ENCODE measurements at places on chromosomes 16 and 17. TPM values are rescaled to one million over a fixed set of nuclear protein-coding genes. Genes with fewer than 3 reads are reported as not detected.

CA10 gene
- total RNA-seq: 0.32 TPM

TAT gene
- 0.66 TPM for total RNA-seq

MAP2K4 gene
- total RNA-seq: 24.8 TPM

TBC1D26 gene
- total RNA-seq: 3.6 TPM

TBC1D28 gene
- 0.09 TPM for total RNA-seq

CACNG4 gene
- 2.3 TPM for total RNA-seq

MEIOC gene
- total RNA-seq: 8.3 TPM

GRCh38 chr17:36545077-36545464, 352 bp downstream of the GGNBP2 start:
- peaks cover 3% of the 10 kb centered on the region for H3K36me3 ChIP-seq
- H3K27ac ChIP-seq: no peak overlapping the region
- H3K27me3 ChIP-seq: no peaks in the 10 kb centered on the region
- DNase-seq: no peak
- H3K4me3 ChIP-seq: peak overlapping the region; percentile 98

DNA sequence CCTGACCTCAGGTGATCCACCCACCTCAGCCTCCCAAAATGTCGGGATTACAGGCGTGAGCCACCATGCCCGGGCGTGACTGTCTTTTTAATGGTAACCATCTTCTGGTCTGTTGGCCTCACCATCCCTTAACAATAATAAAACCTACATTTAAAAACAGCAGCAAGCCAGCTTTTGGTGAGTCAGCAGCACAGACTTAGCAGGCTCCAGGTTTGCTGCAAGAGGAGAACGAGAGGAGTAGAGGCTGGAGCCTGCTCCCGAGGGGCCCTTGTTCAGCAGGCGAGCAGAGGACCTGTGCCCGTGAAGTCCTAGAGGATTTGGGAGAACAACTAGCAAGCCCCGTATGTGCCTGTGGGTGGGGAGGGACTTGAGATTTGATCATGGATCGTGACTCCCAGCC, 35.7 kb downstream of the MYH13 start:
- no peak for DNase-seq
- H3K4me1 ChIP-seq: peaks cover 19% of the 10 kb centered on the region
- no peaks in the 10 kb centered on the region for H3K36me3 ChIP-seq
- no peaks in the 10 kb centered on the region for H3K27me3 ChIP-seq
- no peak overlapping the region for H3K27ac ChIP-seq
- H3K4me3 ChIP-seq: no peak overlapping the region

- H3K27ac ChIP-seq: no peak overlapping the region
- DNase-seq: no peak
- no peaks in the 10 kb centered on the region for H3K27me3 ChIP-seq
These were observed 7.8 kb downstream of the GABARAPL2 start for GRCh38 chr16:75573955-75574354.

- no peak for DNase-seq
- H3K36me3 ChIP-seq: no peaks in the 10 kb centered on the region
- H3K4me3 ChIP-seq: peak overlapping the region; percentile 96
These were observed 1.0 kb downstream of the RSPRY1 start for GRCh38 chr16:57186872-57187854.

DNA sequence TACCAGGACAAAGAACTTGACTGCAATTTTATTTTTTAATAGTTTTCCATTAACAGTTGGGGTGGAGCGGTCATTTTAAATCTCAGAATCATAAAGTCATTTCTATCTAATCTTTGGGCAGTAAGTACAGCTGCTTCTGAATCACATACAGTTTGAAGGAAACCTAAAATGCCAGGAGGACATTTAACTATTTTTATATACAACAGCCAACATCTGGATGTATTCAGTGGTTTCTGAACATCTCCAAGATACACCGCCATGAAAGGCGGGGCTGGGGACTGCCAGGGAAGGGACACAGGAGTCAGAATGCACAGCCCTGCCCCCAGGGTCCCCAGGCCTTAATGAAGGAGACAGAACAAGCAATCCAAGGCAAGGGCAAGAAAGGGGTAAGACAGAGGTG, 392.3 kb downstream of the SLC39A11 start:
- no peaks in the 10 kb centered on the region for H3K4me1 ChIP-seq
- no peak for DNase-seq
- H3K4me3 ChIP-seq: no peak overlapping the region

DNA sequence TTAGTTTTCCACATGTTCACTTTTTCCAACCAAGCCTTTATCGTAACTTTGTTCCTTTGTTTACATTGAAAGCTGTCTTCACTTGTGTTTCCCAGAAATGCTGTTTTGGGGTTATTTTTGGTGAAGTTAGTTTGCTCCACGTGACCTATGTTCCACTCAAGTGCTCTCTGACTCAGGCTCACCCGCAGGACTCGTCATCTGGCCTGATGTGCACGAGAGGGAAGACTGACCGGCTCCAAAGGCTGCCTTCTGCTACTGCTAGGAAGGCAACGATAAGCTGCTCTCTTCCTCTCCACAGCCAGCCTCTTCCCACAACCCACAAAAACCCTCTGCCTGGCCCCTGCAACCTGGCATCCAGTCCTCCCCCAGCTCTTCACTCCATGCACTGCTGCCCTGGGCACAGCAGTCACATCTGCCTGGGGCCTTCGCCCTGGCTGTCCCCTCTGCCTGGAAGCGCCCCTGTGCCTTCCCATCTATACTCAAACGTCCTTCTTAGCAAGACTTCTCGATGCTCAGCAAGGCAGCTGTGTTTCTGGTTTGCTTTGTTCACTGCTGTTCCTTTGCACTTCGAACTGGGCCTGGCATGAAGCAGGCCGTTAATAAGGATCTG, 28.0 kb downstream of the ZCCHC14 start:
- peak overlapping the region; percentile 94 for H3K27ac ChIP-seq
- H3K4me3 ChIP-seq: no peak overlapping the region
- H3K36me3 ChIP-seq: 0 out of 2 replicates have a peak, but pooled peaks cover 5% of the 10 kb centered on the region
- H3K27me3 ChIP-seq: no peaks in the 10 kb centered on the region
- H3K4me1 ChIP-seq: peaks cover 33% of the 10 kb centered on the region

GRCh38 chr16:3980253-3981111, 100.0 kb upstream of the CREBBP start:
- no peak for DNase-seq
- H3K4me1 ChIP-seq: peaks cover 8% of the 10 kb centered on the region
- no peak overlapping the region for H3K4me3 ChIP-seq

DNA sequence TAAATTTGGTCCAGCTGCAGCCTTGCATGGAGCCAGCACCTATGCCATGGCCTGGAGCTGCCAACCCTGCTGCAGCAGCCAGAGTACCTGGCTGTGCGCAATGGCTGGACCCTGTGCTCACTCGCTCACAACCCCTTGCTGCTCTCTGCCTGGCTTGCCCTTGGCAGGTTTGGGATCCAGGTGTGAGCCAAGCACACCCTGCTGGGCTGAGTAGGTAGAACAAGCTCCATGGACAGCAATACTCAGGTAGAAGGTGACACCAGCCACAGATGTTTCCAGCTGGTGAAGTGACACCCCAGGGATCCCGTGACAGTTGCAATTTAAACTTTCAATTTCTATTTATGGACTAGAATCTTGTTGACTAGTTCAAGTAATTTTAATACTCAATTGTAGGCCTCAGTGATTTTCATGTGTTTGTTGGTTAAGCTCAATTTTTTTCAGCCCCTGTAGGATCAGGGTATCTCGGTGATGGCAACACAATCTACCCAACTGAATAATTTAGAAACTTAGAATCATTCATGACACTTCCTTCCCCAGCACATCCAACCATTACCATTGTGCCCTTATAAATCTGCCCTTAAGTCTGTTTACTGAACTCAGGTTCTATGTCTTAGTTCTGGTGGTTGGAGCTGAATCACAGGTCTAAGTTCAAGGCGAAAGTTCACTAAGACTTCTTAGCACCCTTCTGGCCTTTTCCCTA, 480.0 kb downstream of the PMP22 start:
- no peak overlapping the region for H3K27ac ChIP-seq
- no peaks in the 10 kb centered on the region for H3K27me3 ChIP-seq
- no peak overlapping the region for H3K4me3 ChIP-seq
- no peaks in the 10 kb centered on the region for H3K36me3 ChIP-seq

- H3K36me3 ChIP-seq: no peaks in the 10 kb centered on the region
- H3K27me3 ChIP-seq: no peaks in the 10 kb centered on the region
- H3K27ac ChIP-seq: 0 out of 2 replicates have a peak overlapping the region, but pooled peaks have one; percentile 1
These were observed 129.1 kb downstream of the CLEC16A start for GRCh38 chr16:11073407-11073999.

- no peak overlapping the region for H3K27ac ChIP-seq
- H3K4me1 ChIP-seq: peaks cover 4% of the 10 kb centered on the region
- peaks cover 41% of the 10 kb centered on the region for H3K27me3 ChIP-seq
- no peak for DNase-seq
- no peak overlapping the region for H3K4me3 ChIP-seq
These were observed 389.8 kb downstream of the SEC14L1 start for GRCh38 chr17:77530591-77530990.

DNA sequence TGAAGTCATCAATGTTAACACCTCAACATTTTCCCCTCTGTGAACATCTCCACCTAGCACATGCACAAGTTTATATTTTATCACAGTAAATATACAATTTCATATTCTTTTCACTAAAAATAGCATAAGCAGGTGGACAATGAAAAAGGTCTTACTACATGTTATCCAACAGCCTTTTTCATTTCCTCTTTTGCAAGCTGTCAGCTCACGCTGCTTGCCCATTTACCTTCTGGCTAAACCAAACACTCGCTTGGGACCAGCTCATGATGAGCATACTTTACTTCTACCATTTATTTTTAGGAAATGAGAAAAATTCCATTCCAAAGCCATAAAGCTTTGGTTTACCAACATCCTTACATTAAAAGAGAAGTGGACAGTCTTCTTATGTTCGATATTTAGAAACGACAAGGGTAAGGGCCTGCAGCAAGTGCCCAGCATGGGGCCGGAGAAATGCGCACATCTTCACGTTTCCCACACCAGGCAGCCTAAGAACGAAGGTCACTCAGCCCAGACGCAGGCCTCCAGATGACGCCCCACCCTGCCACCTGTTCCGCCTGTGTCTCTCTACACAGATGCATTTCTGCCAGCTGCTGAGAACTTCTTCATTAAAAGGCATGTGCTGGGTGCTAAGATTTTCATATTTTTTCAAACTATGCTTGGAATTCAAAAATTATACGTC, 13.9 kb downstream of the SNN start:
- H3K36me3 ChIP-seq: peaks cover 35% of the 10 kb centered on the region
- no peak overlapping the region for H3K4me3 ChIP-seq
- H3K27me3 ChIP-seq: no peaks in the 10 kb centered on the region
- no peak for DNase-seq
- H3K27ac ChIP-seq: no peak overlapping the region

DNA sequence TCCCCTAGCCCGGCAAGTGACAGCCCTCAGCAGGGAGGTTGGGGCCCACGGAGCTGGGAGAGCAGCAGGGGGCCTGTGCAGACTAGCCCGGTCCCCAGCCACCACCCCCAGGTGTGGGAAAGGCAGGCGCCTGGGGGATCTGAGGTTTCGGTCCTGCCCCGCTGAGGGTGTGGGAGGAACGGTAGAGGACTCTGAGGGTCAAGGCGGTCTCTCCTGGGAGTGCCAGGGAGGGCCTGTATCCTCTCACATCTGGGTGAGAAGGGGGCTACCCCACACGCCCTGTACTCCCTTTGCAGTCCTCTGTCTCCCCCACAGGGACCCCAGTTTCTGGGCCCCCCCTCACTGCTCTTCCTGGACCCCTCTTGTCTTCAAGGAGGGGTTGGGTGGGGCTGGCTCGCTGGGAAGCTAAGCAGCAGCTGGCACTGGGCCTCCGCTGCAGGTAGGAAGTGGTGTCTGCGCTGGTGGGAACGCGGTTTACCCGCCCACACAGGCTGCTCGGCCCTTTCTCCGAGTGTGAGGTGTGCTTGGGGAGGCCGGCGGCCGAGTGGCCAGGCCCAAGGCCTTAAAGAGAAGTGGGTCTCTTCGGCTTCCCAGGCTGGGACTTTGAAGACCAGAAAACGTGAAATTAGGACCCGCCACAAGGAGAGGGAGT, 15.4 kb downstream of the CD7 start:
- no peaks in the 10 kb centered on the region for H3K36me3 ChIP-seq
- H3K4me3 ChIP-seq: no peak overlapping the region
- H3K27ac ChIP-seq: no peak overlapping the region
- DNase-seq: no peak

DNA sequence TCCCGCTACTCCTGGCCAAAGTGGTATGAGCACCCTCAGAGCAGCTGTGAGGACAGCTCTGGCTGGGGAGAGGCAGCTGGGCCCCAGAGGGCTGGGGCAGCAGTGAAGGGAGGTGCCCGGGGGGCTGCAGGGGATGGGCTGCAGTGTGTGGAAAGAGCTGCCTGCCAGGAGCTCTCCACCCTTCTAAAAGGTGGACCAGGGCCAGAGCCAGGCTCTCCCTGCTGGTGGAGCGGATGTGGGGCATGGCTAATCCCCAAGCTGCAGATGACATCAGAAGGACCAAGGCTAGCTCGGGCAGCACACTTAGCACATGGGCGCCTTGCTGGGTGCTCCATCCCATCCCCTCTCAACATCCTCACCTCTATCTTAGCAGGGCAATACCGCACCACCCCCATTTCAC, 103.1 kb downstream of the SDK2 start:
- no peak for DNase-seq
- no peak overlapping the region for H3K4me3 ChIP-seq
- H3K4me1 ChIP-seq: peaks cover 46% of the 10 kb centered on the region
- no peaks in the 10 kb centered on the region for H3K36me3 ChIP-seq

DNA sequence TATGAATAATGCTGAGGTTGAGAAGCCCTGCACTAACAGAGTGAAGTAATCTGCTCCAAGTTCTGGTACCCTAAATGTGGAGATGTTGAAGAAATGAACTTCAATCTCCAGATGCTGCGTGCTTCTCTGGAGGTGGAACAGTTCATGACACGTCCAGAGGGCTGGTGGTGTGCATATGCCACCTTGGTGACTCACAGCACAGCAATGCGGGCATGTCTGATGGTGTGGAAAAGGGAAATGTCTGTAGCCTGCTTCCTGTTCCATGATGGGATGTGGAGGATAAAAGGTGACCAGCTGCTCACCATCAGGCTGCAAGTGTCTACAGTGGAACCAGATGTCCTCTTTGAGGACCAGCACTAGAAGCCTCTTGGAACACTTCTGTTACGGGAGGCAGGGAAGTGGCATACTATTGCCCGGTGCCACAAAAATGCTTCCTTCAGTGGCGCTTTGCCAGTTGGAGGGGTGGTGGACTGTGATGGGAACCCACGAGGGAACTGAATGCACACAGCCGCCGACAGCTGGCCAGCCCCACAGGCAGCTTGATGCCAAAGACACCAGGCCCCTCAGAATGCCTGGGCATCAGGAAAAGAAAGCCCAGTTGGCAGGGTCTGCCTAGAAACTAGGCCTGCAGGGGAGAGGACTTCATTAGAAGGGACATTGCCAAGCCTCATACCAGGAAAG, 19.9 kb downstream of the SNX11 start:
- no peak overlapping the region for H3K27ac ChIP-seq
- H3K4me1 ChIP-seq: peaks cover 6% of the 10 kb centered on the region
- H3K27me3 ChIP-seq: no peaks in the 10 kb centered on the region
- H3K36me3 ChIP-seq: peaks cover 6% of the 10 kb centered on the region
- H3K4me3 ChIP-seq: no peak overlapping the region
- DNase-seq: no peak

GRCh38 chr17:42781639-42782165, 1.3 kb downstream of the WNK4 start:
- DNase-seq: no peak
- H3K27ac ChIP-seq: no peak overlapping the region
- H3K4me3 ChIP-seq: peak overlapping the region; percentile 70
- peaks cover 14% of the 10 kb centered on the region for H3K36me3 ChIP-seq

- H3K27me3 ChIP-seq: no peaks in the 10 kb centered on the region
- peaks cover 10% of the 10 kb centered on the region for H3K36me3 ChIP-seq
- H3K4me3 ChIP-seq: no peak overlapping the region
- no peak for DNase-seq
These were observed 35.6 kb downstream of the ELAC2 start for GRCh38 chr17:12982224-12982623.

- DNase-seq: no peak
- peaks cover 5% of the 10 kb centered on the region for H3K27me3 ChIP-seq
- no peak overlapping the region for H3K4me3 ChIP-seq
- H3K4me1 ChIP-seq: peaks cover 11% of the 10 kb centered on the region
- H3K36me3 ChIP-seq: no peaks in the 10 kb centered on the region
- no peak overlapping the region for H3K27ac ChIP-seq
These were observed 20.5 kb upstream of the ITGA3 start for GRCh38 chr17:50035421-50035879.
